ENCODE measurements at places on chromosomes 2 and 18. TPM values are rescaled to one million over a fixed set of nuclear protein-coding genes. Genes with fewer than 3 reads are reported as not detected.

- DNase-seq = no peak
These were observed 41.0 kb downstream of the INPP5D start for GRCh38 chr2:233101141-233101540.

DNA sequence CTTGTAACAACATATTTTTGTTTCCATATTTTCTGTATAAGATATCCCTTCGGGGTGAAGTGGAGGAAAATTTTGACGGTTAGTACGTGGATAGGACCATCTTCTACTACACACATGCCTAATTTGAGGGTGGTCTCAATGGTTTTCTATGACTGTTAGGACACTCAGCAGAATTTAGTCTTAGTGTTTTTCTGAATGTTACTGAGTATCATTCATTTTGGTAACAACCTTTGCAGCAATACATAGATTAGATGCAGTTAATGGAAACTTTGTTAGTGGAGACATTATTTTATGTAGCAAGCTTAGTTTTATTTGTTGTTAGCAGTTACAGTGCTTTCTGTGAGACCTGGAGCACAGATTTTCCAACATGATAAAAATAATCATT lies 1.6 kb downstream of the ITGAV start:
- DNase-seq = no peak

GRCh38 chr18:24672165-24672941 lies 211.9 kb downstream of the HRH4 start:
- DNase-seq = no peak

- no peak for DNase-seq
These were observed 63.4 kb downstream of the RELCH start for GRCh38 chr18:62250475-62250874.

DNA sequence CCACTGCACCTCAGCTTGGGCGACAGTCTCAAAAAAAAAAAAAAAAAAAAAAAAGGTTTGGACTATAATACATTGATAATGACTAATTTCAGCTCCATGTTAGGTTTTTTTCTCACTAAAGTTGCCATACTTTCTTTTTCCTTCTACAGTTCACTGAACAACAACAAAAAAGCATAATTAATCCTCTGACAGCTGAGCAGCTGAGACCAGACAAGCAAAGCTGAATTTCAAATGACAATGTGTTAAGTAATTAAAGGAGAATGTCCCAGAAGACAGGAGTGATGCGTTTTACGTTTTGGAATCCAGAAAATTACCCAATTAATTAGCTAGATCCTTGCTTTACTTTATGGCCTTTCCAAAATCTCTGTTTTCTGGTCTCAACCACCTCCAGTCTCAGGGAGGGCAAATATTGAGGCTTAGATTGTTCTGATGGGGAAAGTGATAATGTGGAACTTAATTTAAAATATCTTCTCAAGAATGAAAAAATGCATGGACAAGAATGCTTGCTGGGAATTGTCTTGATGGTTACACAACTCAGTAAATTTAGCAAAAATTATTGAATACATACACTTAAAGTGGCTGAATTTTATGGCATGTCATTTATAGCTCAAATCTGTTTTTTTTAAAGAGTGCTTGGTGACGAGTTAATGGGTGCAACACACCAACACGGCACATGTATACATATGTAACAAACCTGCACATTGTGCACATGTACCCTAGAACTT lies 17.4 kb upstream of the RMDN2 start:
- no peak for DNase-seq

- no peak for DNase-seq
These were observed 1008.5 kb upstream of the FANCL start for GRCh38 chr2:59249441-59250306.

- peak; percentile 49 for DNase-seq
These were observed 225.4 kb downstream of the FAM210A start for GRCh38 chr18:13500869-13501542.

DNA sequence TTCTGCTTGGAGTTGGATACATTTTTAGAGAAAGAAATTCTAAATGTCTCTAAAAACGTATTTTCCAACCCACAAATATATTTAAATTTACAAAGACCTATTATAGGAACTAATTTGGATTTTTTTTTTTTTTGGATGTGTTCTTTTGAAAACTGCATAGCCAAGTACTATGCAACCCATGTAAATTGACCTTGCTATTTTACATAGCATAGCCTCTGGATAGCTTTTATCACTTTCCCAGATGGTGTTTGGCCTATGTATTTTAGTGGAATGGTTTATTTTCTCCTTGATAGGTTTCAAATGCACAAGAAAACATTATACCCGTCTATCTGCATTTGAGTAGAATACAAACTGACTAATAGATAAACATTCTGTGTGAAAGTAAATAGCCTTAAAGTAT lies 130.0 kb downstream of the FIGN start:
- DNase-seq = no peak

GRCh38 chr2:236246711-236247246 lies 17.4 kb downstream of the ASB18 start:
- DNase-seq = no peak

GRCh38 chr18:52844323-52844722 lies 504.3 kb downstream of the DCC start:
- DNase-seq = no peak

- DNase-seq = no peak
These were observed 121.1 kb upstream of the FIGN start for GRCh38 chr2:163856941-163857340.

- no peak for DNase-seq
These were observed 19.0 kb downstream of the IDH1 start for GRCh38 chr2:208235860-208236259.

DNA sequence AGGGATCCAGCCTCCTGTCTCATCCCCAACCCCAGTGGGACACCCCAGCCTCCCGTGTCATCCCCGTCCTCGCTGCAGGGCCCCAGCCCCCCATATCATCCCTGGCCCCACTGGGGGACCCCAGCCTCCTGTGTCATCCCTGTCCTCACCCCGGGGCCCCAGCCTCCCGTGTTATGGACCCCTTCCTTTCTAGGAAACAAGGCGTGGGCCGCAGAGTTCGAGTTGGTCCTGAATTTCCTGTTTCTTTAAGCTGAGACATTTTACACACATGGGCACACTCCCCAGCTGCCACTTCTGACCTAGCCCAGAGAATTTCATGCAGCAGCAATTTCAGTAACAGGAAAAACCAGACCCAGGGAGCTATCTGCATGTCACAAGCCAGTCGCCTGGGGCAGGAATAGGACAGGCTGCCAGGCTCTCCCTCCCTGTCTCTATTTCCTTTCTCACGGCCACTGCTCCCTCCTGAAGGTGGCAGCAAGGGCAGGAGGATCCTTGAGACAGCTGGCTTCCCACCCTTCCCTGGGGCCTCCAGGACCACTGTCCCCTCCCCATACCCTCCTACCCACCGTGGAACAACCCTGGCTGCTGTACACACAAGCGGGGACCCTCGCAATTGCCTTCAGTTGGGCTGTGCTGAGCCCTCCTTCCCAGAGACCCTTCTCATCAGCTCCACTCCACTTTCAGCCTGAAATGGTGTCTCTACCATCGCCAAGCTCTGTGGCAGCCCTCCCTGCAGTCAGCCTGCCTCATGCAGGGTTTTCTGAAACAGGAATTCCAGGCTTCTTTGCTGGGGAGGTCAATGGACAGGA lies 141.9 kb upstream of the ID2 start:
- DNase-seq = peak; percentile 37

GRCh38 chr2:173817582-173817981 lies 147.6 kb downstream of the SP3 start:
- no peak for DNase-seq

- no peak for DNase-seq
These were observed 168.1 kb upstream of the TACR1 start for GRCh38 chr2:75367401-75367800.

- no peak for DNase-seq
These were observed 19.1 kb downstream of the SULT1C4 start for GRCh38 chr2:108396845-108397244.

GRCh38 chr2:509888-510287 lies 167.3 kb downstream of the TMEM18 start:
- no peak for DNase-seq

DNA sequence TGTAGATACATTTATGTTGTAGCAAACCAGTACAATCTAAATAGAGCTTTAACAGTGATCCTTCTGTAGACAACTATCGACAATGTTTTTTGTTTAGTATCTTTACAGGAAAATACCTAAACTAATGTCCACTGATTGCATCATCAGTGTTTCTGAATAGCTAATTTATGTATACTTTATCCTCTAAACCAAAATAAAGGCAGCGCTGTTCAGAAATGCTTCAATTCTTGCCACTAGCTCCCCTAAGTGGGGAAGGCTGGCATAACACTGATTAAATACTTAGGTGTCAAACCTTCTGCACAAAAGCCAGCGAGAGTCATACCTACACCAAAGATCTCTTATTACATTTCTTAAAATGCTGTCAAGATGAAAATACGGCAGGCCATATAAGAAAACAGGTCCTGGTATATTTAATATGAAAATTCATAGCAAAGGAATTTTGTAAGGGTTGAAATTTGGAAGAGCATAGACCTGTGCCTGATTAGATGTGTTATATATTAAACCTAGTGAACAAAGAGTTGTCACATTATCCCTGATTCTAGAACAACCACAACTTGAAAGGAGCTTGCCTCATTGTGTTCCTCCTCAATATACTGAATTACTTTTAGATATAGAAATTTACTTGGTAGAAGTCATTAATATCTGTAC lies 1693.4 kb upstream of the SLC39A10 start:
- DNase-seq = no peak

DNA sequence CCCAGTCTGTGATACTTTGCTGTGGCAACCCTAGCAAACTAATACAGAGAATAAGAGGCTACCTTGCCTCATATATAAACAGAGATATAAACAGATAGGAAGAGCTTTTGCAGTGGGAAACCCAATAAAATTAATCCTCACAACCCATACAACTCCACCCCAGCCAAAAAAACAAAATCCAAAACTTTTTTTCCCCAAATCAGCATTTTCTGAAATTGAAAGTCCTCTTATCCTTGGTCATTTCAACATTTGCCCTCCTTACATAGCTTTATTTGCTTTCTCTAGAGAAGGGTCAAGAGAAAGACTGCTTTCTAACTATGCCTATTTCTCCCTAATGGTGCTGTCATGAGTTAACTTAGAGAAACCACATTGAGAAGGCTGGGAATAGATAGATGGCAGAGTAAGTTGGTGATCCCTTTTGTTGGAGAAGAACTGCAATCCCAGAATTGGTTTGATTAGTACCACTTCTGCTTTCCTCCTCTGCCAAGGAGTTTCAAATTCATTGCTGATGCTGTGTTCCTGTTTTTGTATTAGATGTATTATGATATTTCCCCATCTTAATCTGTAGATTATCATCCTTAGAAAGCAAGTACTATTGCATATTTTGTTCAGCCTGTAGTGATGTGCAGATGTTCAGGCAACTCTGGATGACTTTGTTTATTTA lies 76.5 kb upstream of the B3GNT2 start:
- DNase-seq = no peak

- peak; percentile 61 for DNase-seq
These were observed 1.2 kb upstream of the HES6 start for GRCh38 chr2:238240757-238241711.

DNA sequence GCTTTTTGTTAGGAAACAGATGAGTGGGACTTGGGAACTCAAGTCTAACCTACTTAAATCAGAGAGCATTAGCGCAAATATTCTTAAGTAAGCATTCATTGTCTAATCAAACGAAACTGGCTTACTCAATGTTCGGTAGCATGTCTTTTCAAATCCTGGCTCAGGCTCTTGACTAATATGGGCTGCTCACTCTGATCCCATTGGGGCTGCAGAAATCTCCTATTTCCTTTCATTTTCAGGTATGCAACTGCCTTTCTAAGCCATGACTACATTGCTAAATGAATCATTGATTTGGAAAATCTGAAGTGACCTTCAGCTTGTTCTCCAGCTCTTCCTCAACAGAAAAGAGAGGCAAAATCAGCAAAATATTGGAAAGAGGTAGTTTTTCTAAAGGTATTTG lies 2084.4 kb upstream of the PIK3C3 start:
- no peak for DNase-seq

DNA sequence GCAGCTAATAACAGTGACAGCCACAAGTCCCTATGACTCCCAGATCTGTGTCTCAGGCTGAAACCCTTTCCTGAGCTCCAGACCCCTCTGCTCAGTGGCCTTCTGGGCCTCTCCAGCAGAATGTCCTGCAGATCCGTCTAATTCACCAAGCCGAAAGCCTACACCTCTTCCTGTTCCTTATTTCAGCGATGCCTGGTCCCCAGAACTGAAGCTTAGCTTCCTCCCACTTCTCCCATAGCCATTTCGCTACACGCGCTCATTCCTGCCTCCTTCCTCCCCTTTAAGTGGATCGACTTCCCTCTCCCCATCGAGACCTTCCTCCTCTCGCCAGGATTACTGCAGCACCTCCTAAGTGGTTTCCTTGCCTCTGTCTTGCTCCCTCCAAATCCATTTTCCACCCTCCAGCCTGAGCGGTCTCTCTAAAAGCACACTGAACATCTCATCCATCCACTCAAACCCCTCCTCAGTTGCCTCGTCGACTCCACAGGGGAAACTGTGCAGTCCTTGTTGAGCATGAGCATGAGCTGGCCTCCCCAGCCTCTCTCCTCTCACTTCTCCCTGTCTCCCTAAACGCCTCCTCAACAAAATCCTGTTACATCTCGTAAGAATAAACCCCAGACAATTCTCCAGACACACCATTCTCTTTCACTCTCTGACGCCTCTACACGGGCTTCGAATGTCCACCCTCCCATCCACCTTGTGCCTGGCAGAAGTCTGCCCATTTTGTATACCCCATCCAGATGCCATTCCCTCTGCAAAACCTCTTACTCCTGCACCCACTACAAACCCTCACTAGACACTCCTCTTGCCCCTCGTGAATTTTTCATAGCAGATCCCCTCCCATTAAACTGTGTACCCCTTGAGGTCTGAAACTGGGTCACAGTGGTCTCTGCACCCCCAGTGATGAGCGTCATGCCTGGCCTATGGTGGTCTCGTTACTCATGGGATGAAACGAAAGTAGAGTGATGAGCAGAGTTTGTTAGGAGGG lies 232.6 kb downstream of the ATAD2B start:
- DNase-seq = no peak

DNA sequence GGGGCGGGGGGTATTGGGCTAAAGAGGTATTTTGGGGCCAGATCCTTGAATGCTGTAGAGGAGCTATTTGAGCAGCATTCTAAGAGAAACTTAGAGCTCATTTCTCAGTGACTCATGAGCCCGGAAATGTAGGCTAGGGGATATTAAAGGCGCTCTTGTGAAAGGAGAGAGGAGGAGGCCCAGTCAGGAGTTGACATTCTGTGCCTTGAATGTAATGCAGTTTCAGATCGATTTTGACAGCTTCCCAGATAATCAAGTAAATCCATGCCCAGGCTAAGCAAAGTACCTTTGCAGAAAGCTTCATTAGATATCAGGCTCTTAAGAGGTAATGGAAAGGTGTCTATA lies 1.5 kb downstream of the CAB39 start:
- no peak for DNase-seq

Gene TTC39C
- total RNA-seq = 4.6 TPM

Gene LCT
- total RNA-seq = not detected

Gene IL1RL2
- 0.30 TPM for total RNA-seq

Gene DLGAP1
- 0.05 TPM for total RNA-seq

Gene NXPH2
- not detected for total RNA-seq

Gene C2orf78
- total RNA-seq = not detected

Gene CAPN14
- 0.27 TPM for total RNA-seq

Gene AGFG1
- total RNA-seq = 50.4 TPM

Gene OXER1
- total RNA-seq = 0.36 TPM

Gene TMEM37
- 2.4 TPM for total RNA-seq

Gene UPP2
- not detected for total RNA-seq

Data from left ventricle myocardium inferior (tissue), 1 donor.